Right ventricle myocardium superior (tissue), 1 donor: ENCODE measurements at places on chromosomes 2 and 18. TPM values are rescaled to one million over a fixed set of nuclear protein-coding genes. Genes with fewer than 3 reads are reported as not detected.

The METAP1D gene
- 6.9 TPM for total RNA-seq

The PCARE gene
- 0.67 TPM for total RNA-seq

The SCN9A gene
- total RNA-seq: 2.2 TPM

The INO80C gene
- 23.1 TPM for total RNA-seq

- no peak for DNase-seq
These were observed 189.6 kb downstream of the TXNL1 start for GRCh38 chr18:56448751-56449150.

GRCh38 chr2:49129034-49129433, 25.3 kb downstream of the FSHR start:
- no peak for DNase-seq

DNA sequence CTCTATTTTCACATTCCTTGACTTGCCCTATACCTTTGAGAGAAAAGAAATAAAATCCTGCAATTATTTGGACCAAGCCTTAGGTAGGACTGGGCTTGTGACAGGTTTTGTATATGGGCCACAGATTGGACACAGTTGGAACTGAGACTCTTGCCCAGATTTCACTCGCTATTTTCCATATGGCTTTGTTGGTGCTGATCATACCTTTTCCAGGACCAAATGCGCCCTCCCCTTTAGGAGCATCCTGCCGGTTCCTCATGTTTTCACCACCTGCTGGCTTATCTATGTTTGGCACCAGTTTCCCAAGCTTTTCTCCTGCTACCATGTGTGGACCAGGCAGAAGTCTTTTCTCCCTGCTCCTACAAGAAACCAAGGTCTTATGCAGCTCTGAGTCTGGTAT, 494.9 kb downstream of the EPHA4 start:
- DNase-seq: no peak
